ENCODE measurements at places on chromosomes 13 and 19.

GRCh38 chr13:95269756-95270155 is 31.5 kb downstream of the ABCC4 start:
- DNase-seq, result no peak

DNA sequence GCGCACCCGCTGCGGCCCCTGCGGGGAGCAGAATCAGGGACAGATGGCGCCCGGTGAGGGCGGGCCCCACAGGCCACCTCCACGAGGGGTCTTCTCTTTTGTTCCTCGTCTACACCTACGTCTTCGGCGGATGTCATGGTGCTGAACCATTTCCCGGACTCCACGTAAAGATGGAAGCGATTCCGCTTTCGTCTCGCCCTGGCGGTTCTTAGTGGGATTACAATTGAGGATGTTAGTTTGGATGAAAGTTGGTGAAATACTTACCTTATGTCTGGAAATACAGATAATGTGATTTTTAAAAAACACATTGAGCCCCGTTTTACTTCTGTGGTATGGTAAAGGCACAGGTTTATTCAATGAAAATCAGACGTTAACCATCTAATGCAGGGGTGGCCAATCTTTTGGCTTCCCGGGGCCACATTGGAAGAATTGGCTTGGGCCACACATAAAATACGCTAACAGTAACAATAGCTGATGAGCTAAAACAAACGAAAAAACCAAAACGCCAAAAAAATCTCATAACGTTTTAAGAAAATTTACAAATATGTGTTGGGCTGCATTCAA is 1.4 kb upstream of the ZMYM5 start:
- no peak for DNase-seq

GRCh38 chr13:23999424-23999823 is 102.1 kb upstream of the C1QTNF9B start:
- no peak for DNase-seq

GRCh38 chr13:32988608-32989289 is 27.5 kb upstream of the KL start:
- DNase-seq, result no peak

DNA sequence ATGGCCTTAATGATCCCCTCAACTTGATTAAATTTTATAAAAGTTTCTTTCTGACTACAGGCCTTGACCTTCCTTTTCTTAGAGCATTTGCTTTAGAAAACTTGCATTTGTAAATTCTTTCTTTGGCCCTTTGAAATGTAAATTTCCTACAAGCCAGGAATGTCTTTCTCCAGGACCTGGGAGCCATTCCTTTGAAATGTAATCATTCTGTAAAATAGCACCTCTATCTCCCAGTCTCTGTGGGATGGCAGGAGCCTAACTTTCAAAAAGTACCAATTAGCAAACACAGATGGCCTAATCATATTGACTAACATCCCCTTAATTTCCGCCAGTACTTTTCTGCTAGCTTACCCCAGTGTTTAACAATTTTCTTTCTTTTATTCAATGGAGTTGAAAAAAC is 1394.2 kb upstream of the ATXN8OS start:
- no peak for DNase-seq

- DNase-seq, result no peak
Observed at GRCh38 chr19:33197591-33198000, 3.5 kb downstream of the LRP3 start.

GRCh38 chr13:94192431-94192975 is 287.0 kb downstream of the DCT start:
- DNase-seq, result peak; percentile 8

GRCh38 chr19:51311351-51312257 is at the start of gene IGLON5:
Gene IGLON5 (plus strand): TSS chr19:51311644. CDS start chr19:51311848, 204 bp downstream.
- DNase-seq, result no peak

DNA sequence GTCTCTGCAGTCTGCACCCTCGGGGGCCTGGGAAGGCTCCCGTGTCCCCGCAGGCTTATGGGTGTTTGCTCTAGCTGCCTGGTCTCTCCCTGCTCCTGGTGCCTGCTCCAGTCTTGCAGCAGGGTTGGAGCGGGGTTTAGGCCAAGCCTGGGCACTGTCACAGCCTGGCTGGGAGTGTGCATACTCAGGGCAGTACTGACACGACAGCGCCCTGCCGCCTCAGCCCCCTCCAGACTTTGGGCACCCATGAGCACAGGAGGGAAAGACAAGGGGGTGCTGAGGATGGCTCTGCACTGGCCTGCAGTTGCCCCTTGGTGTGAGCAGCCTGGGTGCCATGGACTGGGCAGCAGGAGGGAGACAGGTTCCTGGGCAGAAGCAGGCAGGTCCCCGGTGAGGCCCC is 35.7 kb downstream of the CEP89 start:
- no peak for DNase-seq

DNA sequence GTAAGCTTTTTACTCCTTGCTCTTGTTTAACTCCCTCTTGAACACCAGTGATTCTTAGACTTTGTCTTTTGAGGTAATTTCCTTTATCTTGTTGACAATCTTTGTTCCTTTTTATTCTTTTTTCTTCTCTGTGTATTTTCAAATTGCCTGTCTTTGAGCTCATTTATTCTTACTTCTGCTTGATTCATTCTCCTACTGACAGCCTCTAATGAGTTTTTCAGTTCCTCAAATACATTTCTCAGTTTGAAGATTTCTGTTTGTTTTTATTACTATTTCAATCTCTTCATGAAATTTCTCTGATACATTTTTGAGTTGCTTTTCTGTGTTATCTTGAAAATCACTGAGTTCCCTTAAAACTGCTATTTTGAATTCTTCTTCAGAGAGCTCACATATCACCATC is 154.1 kb downstream of the ATP8A2 start:
- no peak for DNase-seq

DNA sequence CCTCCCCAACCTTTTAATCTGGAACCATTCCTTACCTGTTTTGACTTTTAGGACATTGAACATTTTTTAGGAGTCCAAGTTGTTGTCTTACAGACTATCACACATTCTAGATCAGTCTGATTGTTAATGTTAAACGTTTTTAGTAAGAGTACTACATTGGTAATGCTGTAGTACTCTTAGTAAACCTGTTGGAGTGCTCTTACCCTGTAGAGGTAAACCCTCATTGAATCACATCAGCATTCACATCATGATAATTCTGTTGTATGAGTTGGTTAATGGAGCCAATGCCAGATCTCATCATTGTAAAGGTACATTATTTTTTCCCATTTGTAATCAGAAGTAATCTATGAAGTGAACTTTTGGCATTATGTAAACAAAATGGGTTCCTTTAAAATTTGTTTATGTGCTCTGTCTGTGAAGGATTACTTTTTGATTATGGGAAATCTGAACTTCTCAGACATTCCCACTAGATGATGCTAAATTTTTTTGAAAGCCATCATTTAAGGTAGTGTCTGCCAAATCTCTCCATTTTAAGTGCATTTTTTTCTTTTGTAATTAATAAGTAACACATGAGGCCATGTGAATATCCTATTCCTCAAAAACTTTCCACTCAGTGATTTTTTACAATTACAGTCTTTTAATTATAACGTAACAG is 55.2 kb downstream of the VWA8 start:
- DNase-seq, result no peak

GRCh38 chr19:3810708-3811355 is 24.7 kb upstream of the MATK start:
- DNase-seq, result no peak

GRCh38 chr19:18379803-18380747 is 5.9 kb upstream of the GDF15 start:
- DNase-seq, result no peak

DNA sequence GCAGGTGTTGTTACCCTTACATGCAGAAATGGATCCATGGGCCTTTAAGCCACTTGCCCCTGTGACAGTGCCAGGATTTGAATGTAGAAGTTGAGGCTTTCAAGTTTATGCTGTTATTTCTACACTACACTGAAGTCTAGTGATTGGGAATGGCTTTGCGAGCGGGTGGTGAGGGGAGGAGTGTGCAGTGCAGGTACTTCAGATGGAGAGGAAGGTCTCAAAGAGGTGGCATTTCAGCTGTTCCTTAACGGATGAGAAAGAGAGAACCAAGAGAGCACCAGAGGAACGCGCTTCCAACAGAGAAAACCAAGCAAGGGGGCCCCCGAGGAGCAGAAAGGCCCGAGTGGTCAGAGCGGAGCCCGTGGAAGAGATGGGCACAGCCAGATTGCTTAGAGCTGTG is 13.3 kb downstream of the ACTN4 start:
- no peak for DNase-seq

- no peak for DNase-seq
Observed at GRCh38 chr19:45676851-45677263, 8.8 kb downstream of the GIPR start.

DNA sequence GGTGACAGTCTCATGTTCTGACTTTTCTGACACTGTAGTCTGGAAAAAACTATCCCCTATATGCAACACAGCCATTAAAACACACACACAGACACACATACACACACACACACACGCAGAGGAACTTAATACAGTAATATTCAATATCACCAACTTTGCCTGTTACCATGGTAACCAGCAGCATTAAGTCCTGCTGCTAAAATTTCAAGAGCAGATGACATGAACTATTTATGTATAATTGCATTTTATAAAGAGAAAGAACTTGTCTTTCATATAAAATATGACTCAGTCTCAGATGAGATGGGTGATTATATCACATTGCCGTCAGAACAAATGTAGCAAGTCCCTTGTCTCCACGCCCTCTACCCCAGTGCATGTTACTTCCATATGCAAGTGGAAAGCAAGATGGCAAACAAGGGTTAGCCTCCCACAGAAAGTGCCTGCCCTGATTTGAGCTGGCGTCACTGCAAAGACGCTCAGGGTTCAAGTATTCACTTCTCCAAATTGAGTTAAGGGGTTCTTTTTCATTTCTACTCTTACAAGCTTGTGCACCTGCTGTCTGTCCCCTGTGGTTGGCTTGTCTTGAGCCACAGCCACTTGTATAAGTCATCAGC is 576.8 kb downstream of the UQCRFS1 start:
- no peak for DNase-seq

DNA sequence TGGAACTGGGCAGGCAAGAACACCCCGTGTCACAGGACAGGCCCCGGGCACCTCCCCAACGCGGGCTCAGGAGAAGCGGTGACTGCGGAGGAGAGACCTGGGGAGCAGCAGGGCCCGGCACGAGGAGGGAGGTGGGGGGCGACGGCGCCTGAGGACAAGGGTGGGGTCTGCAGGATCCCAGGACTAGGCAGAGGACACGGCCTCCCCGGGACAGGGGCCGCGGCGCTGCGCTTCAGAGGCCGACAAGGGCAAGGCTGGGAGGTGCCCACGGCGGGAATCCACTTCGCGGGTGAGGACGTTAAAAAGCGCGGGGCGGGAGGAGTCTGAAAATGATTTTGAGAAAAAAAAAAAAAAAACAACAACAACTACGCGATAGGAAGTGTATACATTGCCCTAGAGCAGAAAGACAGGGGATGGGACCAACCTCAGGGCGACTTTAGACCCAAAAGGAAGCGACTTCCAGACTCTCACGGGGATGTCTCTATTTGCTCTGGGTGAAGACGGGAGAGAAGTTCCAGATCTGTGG is 44.9 kb downstream of the ZNF611 start:
- peak; percentile 16 for DNase-seq

DNA sequence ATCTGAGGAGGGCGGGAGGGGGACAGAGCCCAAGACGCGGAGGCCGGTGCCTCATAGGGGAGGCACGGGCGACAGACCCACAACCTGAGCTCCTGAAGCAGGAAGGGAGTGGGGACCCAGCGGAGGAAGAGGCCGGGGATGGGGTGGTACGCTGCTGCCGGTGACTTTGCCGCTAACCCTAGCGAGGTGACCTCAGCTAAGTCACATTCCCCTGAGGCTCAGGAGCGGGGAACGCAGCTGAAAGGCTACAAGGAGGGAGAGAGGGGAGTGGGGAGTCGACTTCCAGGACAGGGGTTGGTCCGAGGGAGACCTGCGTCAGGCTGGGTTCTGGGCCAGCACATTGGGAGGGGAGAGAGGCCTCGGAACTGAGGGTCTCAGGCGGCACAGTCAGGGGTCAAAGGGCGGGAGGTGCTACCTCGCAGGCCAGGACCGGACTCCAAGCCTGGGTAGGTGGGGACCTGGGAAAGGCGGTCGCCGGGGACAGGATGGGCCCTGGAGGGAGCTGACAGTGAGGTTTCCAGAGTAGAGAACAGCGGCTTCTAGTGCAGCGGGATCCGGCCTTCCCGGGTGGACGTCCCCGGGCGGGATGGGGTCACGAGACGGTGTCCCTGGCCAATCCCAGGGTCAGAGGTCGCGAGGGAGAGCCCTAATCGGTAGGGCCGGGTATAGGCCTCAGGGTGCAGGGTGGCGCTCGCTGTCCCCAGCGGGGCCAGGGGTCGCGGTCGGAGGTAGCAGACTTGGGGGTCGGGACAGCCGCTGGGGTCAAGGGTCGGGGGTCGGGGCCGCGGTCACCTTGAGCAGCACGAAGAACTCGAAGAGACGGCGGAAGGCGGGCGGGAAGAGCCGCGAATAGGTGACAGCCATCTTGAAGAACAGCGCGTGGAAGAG is 699 bp downstream of the TMEM259 start:
- DNase-seq, result no peak

- no peak for DNase-seq
Observed at GRCh38 chr13:20192836-20193161, at the start of gene GJB2. Gene GJB2 (minus strand): TSS chr13:20192938. CDS start chr13:20189581, 3,357 bp downstream.

DNA sequence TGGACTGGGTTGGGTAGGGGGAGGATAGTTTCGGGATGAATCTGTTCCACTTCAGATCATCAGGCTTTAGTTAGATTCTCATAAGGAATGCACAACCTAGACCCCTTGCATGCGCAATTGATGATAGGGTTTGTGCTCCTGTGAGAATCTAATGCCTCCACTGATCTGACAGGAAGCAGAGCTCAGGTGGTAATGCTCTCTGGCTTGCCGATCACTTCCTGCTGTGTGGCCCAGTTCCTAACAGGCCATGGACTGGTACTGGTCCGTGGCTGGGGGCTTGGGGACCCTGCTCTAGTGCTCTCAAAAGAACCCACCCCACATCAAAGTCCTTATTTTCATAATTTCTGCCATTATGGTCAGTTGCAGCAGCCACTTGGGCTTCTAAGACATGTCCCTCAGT is 30.1 kb downstream of the DNAJC3 start:
- no peak for DNase-seq

- no peak for DNase-seq
Observed at GRCh38 chr13:97438856-97439595, 5.1 kb downstream of the RAP2A start.

- no peak for DNase-seq
Observed at GRCh38 chr19:41480336-41480735, 37.4 kb downstream of the ERICH4 start.

DNA sequence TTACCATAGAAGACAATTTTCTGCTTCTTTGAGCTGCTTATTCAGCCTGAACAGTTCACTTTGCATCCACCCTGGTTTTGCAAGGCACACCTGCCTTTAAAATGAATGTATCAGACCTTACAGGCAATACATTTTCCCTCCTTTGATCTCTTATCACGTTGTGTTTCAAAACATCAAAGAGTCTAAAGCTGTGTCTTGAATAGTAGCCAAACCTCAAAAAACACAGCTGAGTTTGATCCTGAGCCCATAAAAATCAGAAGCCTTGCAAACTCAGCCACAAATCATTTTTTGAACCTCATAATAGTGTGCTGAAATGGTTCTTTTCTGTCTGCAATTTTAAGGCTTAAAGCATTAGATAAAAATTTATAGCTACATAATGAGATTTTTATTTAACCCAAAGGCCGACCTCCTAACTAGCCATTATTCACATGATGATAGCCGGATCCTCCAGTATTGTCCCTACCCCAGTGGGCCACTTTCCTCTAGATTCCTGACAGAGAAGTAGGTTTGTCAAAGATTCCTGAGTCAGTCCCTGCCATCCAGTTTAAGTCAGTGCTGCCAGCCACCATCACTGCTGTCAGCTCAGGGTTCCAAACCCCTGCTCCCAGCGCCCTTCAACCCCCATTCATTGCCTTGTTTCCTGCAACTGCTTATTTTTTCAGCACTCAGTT is 71.8 kb downstream of the CAB39L start:
- DNase-seq, result no peak

GRCh38 chr19:18000915-18001776 is 6.8 kb upstream of the ARRDC2 start:
- peak; percentile 69 for DNase-seq

Measured in stimulated activated CD4-positive, alpha-beta T cell treated with anti-CD3 and anti-CD28 coated beads, Interleukin-12 subunit alpha, Interleukin-12 subunit beta, amount 100 ng/mL, for 24 hours (primary cell).